H54 (cell line): ENCODE measurements at places on chromosomes 5 and 9.

- DNase-seq = no peak
Measured at GRCh38 chr5:39270225-39270848, 51.0 kb upstream of the FYB1 start.

- no peak for DNase-seq
Measured at GRCh38 chr5:160925281-160925680, 73.3 kb upstream of the ATP10B start.

DNA sequence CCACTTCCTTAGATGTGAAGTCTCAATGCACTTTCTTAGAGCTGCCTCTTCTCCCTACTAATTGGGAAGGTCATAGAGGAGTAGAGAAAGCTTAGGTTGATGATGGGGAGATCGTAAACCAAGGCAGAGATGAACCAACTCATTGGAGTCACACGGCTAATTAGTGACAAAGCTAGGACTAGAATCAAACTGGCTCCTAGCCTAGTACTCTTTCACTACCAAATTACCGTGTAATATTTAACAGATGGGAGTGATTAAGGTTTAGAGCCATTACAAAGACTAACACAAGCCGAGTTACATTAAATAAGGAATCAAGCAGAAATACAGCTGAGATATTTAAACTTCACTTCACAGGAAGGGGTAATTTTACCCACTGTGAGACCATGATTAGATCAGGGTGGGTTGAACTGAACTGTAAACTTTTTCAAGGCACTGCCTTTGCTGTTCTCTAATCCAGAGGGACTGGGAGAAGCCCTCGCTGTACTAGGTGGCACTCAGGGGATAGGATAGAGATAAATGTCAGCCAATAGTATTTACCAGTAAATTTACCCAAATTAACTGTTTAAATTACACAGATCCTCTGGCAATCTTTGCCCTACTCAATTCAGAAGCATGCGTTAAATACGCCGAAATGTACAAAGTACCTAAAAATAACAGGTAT lies 166.4 kb upstream of the PIK3R1 start:
- no peak for DNase-seq

GRCh38 chr9:17480966-17481365 lies 97.9 kb upstream of the SH3GL2 start:
- DNase-seq = no peak

GRCh38 chr9:117247266-117247665 lies 167.6 kb downstream of the ASTN2 start:
- DNase-seq = peak; percentile 30

GRCh38 chr9:112283582-112284253 lies 49.7 kb downstream of the PTBP3 start:
- no peak for DNase-seq

- no peak for DNase-seq
Measured at GRCh38 chr9:91067306-91067860, 265.8 kb downstream of the SYK start.

- DNase-seq = peak; percentile 37
Measured at GRCh38 chr5:14039576-14039975, 95.1 kb upstream of the DNAH5 start.

DNA sequence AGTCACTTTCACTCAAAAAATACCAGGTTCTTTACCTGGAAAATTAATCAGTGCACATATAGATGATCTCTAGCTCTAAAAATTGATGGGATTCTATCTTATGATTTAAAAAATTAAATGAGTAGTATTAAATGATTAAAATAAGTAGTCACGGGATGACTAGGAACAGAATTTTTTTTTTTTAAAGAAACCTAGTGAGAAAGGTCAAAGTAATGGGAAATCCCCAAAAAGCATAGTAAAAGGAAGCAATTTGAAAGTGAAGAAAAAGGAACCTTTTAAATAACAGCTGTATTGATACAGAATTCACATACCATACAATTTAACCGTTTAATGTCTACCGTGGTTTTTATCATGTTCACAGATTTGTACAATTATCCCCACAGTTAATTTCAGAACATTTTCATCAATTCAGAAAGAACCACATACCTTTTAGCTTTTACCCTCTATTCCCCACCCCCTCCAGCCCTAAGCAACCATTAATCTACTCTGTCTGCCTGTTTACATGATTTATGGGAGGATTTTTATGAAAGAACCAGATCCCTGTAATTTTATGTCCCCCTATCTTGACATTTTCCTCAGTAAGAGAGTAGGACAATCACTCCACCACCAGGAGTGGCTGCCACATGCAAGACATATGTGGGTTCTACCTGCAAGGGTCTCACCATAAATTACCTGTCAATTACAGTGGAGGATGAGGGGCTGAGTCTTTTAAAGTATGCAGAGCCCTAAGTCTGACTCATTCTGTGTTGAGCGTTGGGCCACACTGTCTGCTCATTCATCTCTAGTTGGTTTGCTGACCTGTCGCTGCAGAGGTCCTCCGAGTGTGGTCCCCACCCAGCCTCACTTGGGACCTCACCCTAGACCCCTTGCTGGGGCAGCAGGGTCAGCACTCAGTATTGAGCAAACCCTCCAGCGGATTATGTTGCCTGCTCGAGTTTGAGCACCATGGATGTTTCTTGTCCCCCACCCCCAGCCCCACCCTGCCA lies 16.0 kb downstream of the ANKRD33B start:
- no peak for DNase-seq

- DNase-seq = peak; percentile 13
Measured at GRCh38 chr5:65760504-65761275, 38.7 kb downstream of the NLN start.

DNA sequence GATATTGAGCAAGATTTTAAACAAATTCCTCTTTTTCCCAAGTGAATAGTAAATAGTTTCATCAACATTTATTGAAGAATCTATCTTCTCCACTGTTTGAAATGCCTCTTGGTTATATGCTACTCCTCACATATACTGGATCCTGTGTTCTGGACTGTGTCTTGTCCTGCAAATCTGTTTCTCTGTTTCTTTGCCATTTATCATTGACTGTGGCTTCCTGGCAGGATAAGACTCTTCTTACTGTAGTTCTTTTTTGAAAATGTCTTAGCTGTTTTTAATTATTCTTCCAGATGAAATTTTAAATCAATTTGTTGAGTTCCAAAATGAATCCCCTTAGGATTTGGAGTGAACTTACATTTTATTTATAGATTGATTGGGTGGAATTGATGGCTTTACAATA lies 27.8 kb downstream of the RALGPS1 start:
- no peak for DNase-seq

- no peak for DNase-seq
Measured at GRCh38 chr9:76417394-76417793, 23.2 kb upstream of the RFK start.

- no peak for DNase-seq
Measured at GRCh38 chr9:72444435-72444834, 77.0 kb upstream of the TMC1 start.

- DNase-seq = no peak
Measured at GRCh38 chr5:163976696-163977095, 471.3 kb downstream of the MAT2B start.

DNA sequence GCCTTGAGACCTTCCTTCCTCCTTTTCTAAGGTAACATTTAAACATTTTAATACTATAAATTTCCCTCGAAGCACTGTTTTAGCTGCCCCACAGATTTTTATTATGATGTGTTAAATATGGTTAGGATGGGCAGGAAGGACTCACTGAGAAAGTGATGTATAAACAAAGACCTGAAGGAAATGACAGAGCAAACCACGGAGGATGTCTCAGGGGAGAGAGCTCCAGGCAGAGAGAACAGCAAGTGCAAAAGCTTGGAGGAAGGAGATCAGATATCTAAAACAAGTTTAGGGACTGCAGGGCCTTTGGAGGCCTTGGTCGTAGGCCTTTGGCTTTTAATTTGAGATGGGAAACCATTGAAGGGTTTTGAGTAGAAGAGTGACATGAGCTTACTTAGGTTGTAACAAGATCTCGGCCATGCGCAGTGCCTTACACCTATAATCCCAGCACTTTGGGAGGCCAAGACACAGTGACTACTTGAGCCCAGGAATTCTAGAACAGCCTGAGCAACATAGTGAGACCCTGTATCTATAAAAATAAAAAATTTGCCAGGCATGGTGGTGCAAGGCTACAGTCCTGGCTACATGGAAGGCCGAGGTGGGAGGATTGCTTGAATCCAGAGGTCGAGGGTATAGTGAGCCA lies 35.5 kb upstream of the LRRTM2 start:
- no peak for DNase-seq

- DNase-seq = no peak
Measured at GRCh38 chr9:114921171-114921570, 9.2 kb downstream of the TNFSF8 start.

DNA sequence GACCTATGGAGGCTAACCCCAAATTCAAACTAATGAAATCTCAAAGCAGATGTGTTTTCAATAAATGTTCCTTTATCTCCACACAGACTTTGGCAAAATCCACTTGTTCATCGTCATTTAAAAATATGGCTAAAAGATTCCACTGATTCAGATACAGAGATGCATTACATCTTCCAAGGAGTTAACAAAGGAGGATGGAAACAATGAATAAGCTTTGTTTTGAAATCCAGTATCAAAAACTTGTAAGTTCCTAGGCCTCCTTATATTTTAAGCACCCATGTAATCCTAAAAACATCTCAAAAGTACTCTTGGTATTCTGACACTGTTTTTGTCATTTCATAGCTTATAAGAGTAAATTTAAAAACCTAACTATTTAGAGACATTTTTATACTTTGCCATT lies 345.6 kb upstream of the ACTBL2 start:
- DNase-seq = no peak

- DNase-seq = no peak
Measured at GRCh38 chr5:31753700-31754357, 114.9 kb downstream of the PDZD2 start.

DNA sequence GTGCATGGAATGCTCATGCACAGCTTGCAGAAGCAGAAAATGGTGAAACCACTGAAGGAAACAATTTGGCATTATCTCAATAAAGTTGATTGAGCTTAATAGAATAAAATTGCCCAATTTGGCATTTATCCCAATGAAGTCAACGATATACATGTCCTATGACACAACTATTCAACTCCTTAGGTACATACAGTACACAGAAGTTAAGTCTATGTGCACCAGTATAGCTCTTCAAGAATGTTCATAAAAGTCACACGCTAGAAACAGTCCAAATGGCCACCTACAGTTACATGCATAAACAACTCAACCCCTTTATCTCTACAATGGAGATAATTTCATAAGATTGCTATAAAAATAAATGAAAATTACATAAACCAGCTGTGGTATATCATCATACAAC lies 184.5 kb downstream of the DENND1A start:
- no peak for DNase-seq

GRCh38 chr5:89374144-89374784 lies 491.3 kb upstream of the MEF2C start:
- DNase-seq = no peak

DNA sequence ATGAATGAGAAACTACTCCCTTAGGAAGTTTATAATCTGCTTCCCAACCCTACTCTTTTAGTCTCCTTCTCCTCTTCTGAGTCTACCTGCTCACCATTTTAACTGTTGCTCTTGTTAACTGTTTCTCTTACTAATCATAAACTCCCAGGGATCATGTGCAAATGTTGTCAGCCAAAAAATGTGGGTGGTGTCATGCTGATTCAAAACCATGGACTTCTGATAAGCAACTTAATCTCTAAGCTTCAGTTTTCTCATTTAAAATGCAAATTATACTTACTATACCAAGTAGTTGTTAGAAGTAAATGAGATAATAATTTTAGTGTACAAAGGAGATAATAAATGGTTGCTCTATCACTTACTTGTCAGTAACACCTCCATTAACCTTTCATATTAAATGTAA lies 45.9 kb upstream of the TLX3 start:
- no peak for DNase-seq

GRCh38 chr5:1007681-1008450 lies 736 bp upstream of the NKD2 start:
- DNase-seq = no peak

DNA sequence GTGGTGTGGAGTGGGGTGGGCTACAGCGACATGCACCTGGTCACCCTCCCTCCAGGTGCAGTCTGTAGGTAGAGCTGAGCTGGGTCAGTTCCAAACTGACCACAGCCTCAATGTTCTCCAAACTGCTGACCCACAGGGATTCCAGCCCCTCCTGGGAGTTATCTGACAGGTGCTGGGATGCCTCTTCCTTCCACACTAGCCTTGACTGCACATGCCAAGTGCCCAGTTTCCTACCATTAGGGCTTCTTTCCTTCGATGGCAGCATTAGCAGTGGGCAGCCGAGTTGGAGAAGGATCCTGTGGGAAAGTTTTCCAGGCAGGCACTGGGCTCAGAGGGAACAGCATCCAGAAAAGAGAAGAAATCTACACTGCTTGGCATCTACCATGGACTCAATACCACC lies 64.0 kb upstream of the GABRP start:
- no peak for DNase-seq

DNA sequence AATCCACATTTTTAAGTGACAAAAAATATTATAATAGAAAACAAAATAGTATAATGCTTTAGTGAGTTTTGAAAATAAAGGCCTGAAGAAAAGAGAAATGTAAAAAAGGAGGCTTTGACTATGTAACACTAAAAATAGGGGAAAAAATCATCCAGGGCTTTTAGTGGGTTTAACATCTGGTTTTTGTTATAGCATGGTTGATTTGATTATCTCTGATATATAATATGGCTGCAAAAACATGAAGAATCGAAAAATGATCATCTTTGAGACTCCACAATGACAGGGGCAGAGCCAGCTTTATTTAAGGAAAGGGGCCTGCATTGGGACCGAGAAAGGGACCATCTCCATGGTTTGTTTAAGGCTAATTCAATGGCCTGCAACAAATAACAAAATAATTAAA lies 393.8 kb downstream of the PLK2 start:
- no peak for DNase-seq

DNA sequence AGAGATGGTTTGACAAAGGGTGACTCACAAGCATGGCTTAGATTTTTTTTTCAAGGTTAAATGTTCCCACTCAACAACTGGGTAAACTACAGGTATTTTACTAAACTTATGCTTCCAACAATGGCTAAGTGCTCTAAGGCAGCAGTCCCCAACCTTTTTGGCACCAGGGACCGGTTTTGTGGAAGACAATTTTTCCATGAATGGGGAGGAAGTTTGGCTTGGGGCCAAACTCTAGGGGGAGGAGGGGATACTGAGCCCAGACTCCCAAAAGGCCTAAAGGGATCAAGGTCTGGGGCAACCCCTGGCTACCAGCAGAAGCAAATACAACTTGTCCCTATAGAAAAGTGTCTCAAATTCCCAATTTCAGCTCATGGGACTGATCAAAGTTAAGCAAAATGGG lies 32.0 kb upstream of the HSD17B3 start:
- no peak for DNase-seq

- no peak for DNase-seq
Measured at GRCh38 chr9:114770991-114771390, 34.8 kb downstream of the TNFSF15 start.
